ENCODE measurements at places on chromosomes 6 and 20.

GRCh38 chr6:11207199-11207968 lies 25.1 kb downstream of the NEDD9 start:
- DNase-seq, result no peak

DNA sequence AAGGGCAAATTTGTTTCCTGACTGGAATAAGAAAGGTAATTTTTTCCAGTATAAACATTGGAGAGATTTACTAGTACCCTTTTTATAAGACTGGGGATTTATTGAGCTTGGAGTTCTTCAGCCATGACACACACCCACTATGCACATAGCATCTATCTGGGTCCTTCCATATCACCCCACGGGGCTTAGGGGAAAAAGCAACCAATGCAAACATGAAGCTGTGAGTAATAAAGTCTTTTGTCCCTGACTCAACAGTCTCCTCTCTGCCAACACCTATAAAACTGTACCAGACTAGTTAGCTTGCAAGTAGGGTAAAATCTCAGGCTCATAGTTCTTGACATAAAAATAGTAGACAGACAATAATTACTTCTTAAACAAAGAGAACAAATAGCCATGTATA lies 23.4 kb downstream of the COL21A1 start:
- no peak for DNase-seq

GRCh38 chr6:111870051-111870741 lies 3.1 kb downstream of the FYN start:
- peak; percentile 47 for DNase-seq

- no peak for DNase-seq
These were observed 107.1 kb downstream of the CEBPB start for GRCh38 chr20:50297498-50298376.

GRCh38 chr6:2725999-2726567 lies 24.6 kb downstream of the MYLK4 start:
- DNase-seq, result peak; percentile 6

DNA sequence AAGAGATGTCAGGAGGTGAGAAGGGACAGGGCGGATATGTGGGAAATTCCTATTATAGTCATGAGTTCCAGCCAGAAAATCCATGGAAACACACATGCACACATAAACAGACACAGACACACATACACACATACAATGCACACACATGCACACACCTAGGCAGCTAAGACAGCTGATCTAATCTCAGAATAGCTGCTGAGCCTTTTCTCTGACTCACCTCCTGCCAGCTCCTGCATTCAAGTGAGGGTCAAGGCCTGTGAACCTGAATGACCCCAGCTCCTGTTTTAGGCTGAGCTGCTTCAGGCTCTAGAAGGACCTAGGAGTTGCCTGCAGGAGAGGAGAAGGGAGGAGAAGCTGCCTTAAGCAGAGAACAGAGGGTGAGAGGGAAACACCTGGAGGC lies 21.6 kb upstream of the RAET1L start:
- no peak for DNase-seq

- no peak for DNase-seq
These were observed 27.4 kb upstream of the SIM1 start for GRCh38 chr6:100491952-100492670.

DNA sequence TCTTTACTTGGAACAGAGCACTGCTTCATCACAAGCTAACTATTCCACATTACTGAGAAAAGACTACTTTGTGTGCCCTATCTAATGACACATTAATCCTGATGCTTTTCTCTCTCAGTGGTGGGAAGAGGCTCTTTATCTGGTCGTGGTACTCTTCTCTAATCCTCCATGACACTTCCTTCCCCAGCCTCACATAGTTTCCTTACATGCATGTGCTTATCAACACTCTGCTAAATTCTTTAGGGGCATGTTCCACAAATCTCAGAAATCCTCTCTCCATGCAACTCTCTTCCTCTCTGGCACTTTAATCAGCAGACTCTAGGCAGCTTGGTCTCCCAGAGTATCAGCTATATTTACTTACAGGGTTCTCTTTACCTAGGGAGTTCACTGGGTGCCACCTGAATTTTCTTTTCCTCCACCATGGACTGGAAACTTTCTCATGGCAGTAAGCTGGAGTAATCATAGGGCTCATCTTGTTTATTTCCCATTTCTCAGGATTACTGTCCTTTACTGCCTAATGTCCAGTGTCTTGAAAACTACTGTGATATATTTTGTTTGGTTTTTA lies 27.0 kb upstream of the SLC22A2 start:
- DNase-seq, result no peak

DNA sequence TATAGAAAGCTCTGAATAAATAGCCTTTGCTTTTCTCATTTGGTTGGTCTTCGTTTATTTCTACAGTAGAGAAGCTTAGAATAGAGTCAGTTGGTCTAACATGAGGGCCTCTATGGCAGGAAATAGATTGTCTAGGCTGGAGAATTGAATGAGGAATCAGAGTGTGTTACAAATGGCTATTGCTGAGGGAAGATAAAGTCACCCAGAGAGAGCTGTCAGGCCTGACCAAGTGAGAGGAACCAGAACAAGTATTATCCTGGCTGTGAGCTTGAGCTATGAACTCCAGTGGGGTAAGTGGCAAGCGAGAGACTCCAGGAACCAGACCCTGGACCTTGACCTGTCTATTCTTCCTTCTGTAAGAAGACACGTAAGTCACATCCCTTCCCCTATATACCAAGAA lies 353.1 kb downstream of the CD83 start:
- no peak for DNase-seq

DNA sequence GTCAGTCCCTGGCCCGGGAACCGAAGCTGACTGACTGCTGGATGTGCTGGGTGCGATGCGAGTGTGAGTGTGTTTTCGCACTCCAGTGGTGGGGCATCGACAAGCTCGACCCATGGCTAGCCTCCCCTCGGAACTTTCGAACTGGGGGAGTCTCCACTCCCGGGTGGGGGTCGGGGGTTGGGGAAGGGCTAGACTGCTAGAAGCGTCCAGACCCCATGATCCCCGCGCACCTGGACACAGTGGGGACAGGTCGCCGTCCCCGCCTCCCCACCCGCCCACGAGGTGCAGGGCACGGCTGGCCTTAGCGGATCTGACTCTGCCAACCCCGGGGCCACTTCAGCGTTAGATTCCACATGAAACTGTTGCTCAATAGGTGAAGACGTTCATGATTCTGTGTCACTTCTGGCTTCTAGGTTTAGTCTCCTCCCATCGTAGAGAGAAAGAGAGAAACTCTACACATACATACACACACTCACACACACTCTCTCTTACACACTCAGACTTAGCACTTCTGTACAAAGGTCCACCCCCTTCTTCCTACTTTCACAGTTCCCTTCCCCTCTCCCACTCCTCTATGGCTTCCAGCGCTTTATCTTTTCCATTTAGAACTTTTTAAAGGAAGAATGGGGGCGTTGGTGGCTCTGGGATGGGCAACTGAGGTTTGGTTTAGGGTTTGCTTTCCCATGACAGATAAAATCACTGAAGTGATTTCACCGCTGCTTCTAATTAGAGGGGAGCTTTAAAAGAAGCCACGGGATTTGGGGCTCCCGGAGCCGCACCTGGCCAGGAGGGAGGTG lies 5.1 kb upstream of the TFAP2A start:
- DNase-seq, result no peak

DNA sequence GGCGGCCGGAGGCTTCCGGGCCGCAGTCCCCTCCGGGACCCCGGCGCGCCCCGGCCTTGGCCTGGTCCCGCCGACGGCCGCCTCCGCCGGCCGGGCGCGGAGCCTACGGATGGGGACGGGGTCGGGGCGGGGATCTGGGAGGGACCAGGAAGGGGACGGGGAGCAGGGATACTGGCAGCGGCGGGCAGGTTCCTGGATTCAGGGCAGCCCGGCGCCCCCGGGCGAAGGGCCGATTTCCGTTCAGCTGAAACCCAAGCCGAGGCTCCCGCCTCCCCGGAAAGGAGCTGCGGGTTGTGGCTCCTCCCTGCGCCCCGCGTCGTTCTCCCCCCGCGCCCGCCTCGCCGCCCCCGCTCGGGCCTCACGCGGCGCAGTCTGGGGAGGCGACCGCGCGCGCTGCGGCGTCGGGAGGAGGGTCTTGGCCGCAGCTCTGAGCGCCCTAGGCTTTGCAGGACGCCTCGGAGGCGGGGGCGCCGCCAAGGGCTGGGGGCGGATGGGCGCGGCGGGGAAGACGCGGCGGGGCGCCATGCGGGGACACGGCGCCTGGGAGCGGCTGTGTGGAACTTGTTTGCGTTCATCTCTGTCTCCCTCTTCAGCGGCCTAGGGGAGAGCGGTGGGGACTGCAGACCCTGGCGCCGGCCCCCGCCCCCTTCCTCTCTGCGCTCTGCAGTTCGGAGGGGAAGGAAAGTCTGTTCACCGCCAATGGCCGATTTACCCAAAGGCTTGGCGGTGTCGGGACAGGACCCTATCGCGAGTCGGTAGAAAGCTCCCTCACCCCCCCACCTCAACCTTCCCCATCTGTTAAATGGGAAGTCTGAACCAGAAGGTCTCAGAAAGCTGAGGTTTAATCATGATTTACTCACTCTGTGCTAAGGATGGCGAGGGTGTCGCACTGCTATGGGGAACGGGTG lies 22.7 kb upstream of the TMEM181 start:
- DNase-seq, result no peak

- no peak for DNase-seq
These were observed 16.8 kb downstream of the CD83 start for GRCh38 chr6:14134211-14134910.

DNA sequence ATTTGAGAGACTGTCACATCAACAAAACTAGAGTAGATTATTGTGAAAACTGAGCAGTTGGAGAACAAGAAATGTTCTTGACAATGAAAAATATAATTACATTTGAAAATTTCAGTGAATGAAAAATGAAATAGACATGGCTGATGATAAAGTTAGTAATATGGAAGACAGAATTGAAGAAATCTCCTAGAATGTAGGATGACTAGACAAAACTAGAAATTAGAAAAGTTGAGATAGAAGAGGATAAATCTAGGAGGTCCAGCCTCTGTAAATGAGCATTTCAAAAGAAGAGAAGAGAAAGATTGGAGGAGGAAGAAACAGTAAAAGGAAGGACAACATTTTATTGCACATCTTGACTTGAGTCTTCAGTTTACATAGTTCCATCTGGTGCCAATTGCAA lies 178.7 kb downstream of the NFATC2 start:
- DNase-seq, result no peak

- DNase-seq, result no peak
These were observed 96.1 kb upstream of the FAM8A1 start for GRCh38 chr6:17504005-17504404.

DNA sequence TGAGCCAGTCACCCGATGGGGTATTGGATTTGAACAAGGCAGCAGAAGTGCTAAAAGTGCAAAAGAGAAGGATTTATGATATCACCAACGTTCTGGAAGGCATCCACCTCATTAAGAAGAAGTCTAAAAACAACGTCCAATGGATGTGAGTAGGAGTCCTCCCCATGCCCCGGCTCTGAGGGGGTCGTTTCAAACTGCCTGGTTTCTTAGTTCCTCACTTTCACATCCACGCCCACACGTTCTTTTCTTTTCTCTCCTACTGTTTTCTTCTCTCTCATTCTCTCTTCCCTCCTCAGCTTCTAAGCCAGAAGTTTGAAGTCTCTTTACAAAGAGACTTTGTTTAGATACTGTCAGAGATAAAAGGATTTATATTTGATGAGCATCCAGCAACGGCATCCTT lies 53.0 kb upstream of the CDKAL1 start:
- no peak for DNase-seq

- no peak for DNase-seq
These were observed 97.8 kb downstream of the PACRG start for GRCh38 chr6:162825597-162825996.

DNA sequence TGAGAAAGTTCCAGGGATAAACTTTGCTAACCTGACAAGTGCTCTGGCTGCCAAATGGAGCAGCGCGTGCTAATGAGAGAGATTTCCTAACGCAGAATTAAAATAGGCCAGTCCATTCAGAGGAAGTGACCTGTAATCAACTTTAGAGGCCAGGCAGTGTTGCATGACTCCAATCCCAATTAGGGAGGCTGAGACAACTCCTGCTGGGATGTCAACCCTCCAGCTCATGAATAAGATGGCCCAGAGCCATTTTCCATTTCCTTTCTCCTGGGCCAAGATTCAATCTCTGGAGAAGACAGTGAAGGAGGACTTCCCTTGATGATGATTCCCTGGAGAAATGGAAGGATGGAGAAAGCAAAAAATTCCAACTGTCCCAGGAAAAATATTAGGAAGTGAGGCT lies 241.5 kb upstream of the RNF24 start:
- DNase-seq, result no peak

DNA sequence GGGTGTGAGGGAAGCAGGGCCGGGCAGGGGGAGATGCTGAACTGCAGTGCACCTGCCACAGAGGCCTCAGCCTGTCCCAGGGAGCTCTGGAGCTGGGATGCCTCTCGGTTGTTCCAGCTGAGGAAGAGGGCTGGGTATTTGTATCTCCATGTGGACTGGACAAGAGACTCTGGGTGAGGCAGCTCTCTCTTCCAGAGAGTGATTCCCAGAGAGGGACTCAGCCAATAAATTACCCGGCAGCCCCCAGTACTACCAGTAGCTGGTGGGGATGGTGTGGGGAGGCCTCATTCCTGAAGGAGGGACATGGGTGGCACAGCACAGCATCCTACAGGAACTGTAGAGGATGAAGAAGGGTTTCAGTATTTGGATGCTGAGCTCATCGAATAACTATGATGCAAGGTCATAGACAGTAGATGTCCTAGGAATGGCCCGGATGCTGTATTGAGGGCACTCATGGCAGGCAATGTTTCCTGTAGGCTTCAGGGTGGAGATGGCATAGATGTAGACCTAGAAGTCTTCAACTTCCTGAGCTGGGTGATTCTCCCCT lies 1.4 kb downstream of the FGD2 start:
- no peak for DNase-seq

DNA sequence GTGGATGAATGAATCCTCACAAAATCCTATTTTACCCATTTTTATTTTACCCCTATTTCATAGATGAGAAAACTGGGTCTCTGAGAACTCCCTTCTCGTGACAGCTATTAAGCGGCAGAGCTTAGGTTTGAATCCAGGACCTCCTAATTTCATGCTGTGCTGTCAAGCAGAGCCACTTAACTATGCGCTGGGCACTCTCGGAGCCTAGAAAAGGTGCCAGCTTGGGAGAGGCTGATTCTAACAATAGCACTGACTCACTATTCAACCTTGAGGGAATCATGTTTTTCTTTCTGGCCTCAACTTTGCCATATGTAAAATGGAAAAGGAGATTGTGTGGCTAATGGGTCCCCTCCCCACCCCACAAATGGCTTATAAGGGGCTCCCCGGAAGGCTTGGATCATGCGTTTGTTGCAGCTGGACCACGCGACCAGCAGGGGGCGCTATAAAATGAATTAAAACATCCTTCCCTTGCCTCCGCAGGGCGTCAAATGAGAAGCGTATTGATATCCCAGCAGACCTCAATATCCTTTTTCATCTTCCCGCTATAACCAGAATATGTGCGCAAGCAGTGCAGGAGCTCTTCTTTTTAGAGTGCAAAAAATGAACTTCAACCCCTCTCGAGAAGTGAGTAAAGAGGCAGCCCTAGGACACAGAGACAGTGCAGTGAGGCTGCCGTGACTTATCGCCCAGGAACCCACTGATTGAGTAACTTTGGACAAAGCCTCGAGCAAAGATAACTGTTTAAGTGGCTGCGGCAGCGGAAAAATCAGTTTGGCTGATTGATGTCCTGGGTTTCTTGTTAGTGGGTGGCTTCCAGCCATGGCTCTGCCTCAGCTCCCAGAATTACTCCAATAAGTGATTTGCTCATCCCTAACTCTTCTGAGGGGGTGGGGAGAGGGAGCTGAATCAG lies 12.8 kb upstream of the PDYN start:
- DNase-seq, result no peak

- no peak for DNase-seq
These were observed 21.7 kb downstream of the ZBP1 start for GRCh38 chr20:57598491-57598890.

- no peak for DNase-seq
These were observed 6.9 kb upstream of the IYD start for GRCh38 chr6:150361876-150362275.

- no peak for DNase-seq
These were observed 323.1 kb downstream of the TPBG start for GRCh38 chr6:82686719-82687118.
